T-helper 17 cell (primary cell): ENCODE measurements at places on chromosomes 6 and 20. TPM values are rescaled to one million over a fixed set of nuclear protein-coding genes. Genes with fewer than 3 reads are reported as not detected.

The YWHAB gene
- 176 TPM for total RNA-seq

The BPI gene
- total RNA-seq: not detected

The ARHGAP40 gene
- total RNA-seq: not detected

The PPP1R16B gene
- 45.6 TPM for total RNA-seq
